Omental fat pad (tissue), 4 donors: ENCODE measurements at places on chromosomes 3 and 15. TPM values are rescaled to one million over a fixed set of nuclear protein-coding genes. Genes with fewer than 3 reads are reported as not detected.

DNA sequence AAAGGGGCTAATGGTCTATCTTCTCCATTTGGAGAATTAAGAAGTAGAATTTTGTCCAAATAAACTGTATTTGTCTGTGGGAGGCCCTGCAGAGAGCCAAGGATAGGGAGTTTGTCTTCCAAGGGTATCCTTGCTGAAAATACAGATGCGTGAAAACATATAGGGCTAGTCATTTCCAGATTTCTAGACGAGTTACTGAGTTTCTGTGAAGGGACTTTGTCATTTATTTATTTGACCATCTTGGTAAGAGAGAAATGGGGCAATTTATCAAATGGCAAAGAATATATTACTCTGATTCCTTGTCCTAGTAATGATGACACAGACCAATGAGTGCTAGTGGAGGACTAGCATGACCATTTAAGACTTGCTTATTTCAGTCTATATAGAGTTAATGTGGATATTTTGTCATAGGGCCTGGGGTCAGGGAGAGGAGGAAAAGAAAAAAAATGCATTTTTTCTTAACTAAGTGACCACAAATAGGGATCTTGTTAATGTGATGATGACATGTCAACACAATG, 376.6 kb upstream of the ONECUT1 start:
- DNase-seq, result no peak

GRCh38 chr3:71195492-71195891, 388.0 kb downstream of the FOXP1 start:
- no peak for DNase-seq

- no peak for DNase-seq
These were observed 153.9 kb downstream of the GHSR start for GRCh38 chr3:172294223-172294806.

DNA sequence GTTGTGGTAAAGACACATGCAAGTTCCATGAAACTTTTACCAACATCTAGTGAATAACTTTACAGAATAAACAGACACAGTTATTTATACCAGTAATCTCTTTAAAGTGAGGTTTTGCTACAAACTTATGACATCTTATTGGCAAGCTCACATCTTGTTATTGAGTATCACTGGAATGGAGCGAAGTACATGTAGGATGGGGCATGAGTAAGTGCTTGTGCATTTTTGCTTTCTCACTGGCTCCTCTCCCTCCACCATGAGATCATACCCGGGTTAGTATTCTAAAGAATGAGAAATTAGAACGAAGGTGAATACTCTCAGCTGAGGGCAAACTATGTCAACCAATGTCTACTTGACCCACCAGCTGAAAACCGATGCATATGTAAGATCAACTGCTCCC, 193.3 kb upstream of the ZNF717 start:
- DNase-seq, result no peak

The ATP13A4 gene
- total RNA-seq, result not detected

GRCh38 chr3:143826296-143826695, 22.0 kb downstream of the SLC9A9 start:
- DNase-seq, result no peak

- DNase-seq, result no peak
These were observed 133.8 kb downstream of the LIPC start for GRCh38 chr15:58565619-58566018.

The RLBP1 gene
- total RNA-seq, result not detected

DNA sequence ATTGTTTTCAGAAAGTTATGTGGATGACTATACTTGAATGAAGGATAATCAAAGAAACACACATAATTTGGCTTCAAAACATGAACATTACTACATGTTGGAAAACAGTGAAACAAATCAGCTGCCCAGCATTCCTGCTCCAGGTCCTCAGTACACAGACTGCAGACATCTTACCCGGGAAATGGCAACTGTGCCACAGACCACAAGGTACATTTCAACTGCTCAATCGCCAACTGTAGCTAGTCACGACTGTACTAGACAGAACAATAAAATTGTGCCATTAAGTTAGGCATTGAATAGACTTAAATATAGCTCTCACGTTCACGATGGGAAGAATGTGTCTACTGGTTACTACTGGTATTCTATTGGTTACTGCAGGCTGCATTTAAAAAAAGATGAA, 5.0 kb downstream of the NAA50 start:
- DNase-seq, result no peak

GRCh38 chr15:73464602-73465001, 21.6 kb downstream of the REC114 start:
- DNase-seq, result no peak

The FEM1B gene
- total RNA-seq, result 32.9 TPM

The KLF15 gene
- total RNA-seq, result 64.6 TPM

The MESP1 gene
- total RNA-seq, result 6.6 TPM

DNA sequence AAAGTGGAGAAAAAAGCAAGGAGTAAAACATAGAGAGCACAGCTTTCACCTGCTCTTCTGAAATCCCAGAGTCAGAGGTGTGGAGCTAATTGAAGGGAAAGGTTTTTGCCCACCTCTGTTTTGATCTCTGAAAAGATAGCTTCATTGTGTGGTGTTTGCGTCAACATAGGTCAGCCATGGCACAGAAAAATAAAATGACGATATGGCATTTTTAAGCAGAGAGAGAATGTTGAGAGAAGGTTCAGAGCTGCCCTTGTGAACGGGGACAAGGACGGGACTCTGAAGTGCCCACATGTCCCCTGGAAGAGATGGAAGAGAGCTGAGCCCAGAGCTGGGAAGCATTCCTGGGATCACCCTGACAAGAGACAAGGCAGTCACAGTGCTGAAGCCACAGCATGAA, 249.4 kb upstream of the PLSCR5 start:
- DNase-seq, result no peak

DNA sequence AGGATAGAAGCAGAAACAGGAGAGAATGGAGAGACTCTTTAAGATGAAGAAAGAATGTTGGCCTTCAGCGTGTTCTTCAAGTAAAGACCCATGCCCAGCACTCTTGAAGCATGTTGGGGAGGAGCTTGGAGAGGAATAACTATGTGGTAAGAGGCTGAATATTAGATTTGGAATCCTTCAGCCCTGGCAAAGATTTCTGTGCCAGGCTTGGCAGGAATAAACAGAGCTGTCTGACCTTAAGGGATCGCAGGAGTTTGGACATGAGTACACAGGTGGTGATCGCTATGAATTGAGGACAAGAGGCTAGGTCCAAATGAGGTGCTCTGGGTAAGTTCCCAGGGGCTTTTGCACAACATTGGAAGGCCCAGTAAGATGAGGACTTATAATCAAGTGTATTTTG, 132.6 kb upstream of the TBL1XR1 start:
- no peak for DNase-seq

The HHLA2 gene
- not detected for total RNA-seq

- DNase-seq, result no peak
These were observed 42.8 kb downstream of the TSC22D2 start for GRCh38 chr3:150450916-150451315.

DNA sequence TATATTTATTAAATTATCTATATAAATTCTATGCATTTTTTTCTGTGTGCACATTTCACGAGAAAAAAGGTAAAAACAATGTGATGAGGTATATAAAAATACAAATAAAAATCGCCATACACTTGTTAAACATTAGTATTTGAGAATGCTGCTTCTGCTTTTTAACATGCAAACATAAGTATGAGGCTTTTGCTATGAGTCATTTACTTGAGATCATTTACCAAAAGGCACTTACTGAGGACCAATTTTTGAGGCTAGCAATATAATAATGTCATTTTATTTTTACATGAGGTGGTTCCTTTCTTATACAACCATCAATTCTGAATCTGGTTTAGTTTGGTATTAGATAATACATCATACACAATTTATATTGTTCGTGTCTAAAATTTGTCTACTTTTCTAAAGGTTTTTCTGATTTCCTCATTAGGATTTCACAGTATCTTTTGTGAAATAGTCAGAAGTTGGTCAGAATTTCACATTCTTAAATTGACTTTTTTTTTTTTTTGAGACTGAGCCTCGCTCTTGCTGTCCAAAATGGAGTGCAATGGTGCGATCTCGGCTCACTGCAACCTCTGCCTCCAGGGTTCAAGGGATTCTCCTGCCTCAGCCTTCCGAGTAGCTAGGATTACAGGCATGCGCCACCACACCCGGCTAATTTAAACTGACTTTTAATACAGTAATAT, 25.6 kb downstream of the DCUN1D1 start:
- no peak for DNase-seq

GRCh38 chr3:161560008-161560637, 63.5 kb downstream of the OTOL1 start:
- DNase-seq, result no peak

- DNase-seq, result no peak
These were observed 69.6 kb downstream of the APBA2 start for GRCh38 chr15:28955160-28955992.

DNA sequence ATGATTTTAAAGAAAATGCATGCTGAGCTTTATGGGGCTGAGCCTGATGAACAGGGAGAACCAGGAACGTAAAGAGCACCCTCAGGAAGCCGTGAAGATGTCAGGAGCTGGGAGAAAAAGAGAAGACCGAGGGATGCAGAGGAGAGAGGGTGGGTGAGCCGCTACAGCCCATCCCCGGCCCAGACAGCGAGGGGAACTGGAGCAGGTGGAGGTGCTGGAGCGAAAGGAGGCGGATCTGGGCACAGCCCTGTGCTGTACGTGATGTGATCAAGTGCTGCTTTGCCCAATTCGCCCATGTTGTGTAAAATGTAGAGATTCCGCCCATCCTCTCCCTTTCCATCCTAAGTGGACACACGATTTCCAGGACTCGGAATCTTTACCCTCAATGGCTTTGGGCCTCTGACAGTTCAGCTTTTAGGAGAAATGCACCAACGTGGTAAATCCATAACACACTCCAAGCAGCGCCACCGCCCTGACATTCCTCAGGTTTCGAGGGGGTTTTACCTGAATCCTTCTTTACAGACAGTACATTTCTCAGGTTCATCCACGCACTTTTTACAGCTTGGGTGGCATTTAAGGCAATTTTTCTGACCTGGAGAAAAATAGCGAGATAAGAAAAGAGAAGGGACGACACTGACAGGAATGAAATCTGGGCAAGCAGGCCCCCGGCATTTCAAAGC, 27.1 kb upstream of the SNRPA1 start:
- DNase-seq, result no peak
